ENCODE measurements at places on chromosomes 4 and X. TPM values are rescaled to one million over a fixed set of nuclear protein-coding genes. Genes with fewer than 3 reads are reported as not detected.

- no peaks in the 10 kb centered on the region for H3K4me1 ChIP-seq
- no peak for DNase-seq
- no peaks in the 10 kb centered on the region for H3K27me3 ChIP-seq
- no peak overlapping the region for H3K27ac ChIP-seq
- H3K36me3 ChIP-seq, result no peaks in the 10 kb centered on the region
Observed at GRCh38 chr4:152479428-152480026, 56.4 kb downstream of the FBXW7 start.

- H3K36me3 ChIP-seq, result no peaks in the 10 kb centered on the region
- no peak overlapping the region for H3K27ac ChIP-seq
- H3K27me3 ChIP-seq, result peaks cover 3% of the 10 kb centered on the region
- no peaks in the 10 kb centered on the region for H3K4me1 ChIP-seq
Observed at GRCh38 chr4:47032405-47033106, 1.2 kb downstream of the GABRB1 start.

- no peaks in the 10 kb centered on the region for H3K36me3 ChIP-seq
- no peaks in the 10 kb centered on the region for H3K4me1 ChIP-seq
- H3K27me3 ChIP-seq, result no peaks in the 10 kb centered on the region
- no peak overlapping the region for H3K27ac ChIP-seq
- H3K4me3 ChIP-seq, result no peak overlapping the region
- DNase-seq, result no peak
Observed at GRCh38 chr4:186051096-186051495, 17.9 kb upstream of the TLR3 start.

DNA sequence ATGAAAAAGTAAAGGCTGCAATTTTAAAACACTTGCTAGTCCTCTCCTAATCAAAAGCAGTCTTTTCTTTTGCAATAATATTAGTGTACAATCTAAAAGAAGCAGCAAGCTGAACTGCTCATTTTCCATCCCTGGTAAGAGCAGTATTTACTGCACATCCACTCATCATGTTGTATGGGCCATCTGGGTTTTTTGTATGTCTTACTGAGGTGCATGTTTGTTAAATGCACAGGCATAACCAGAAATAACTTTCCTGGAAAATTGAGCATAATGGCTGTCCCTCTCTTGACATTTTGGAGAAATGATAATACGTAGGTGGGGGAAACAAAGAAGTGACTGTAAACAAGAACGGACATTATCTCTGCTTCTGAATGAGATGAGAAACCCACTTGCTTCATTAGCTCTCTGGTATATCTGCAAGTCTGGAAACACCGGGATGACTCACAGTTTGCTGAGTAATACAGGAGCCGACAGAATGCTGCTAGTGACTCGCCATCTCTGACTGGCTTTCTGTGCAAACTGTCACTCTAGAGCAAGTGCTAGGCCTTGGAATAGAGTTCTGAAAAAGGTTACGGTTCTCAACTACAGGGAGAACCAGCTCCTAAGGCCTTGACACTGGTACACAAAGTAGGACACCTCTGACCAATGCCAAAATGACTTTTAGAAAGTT lies 85.7 kb upstream of the MTM1 start:
- peaks cover 10% of the 10 kb centered on the region for H3K4me1 ChIP-seq
- peak; percentile 23 for DNase-seq
- H3K4me3 ChIP-seq, result no peak overlapping the region
- no peaks in the 10 kb centered on the region for H3K27me3 ChIP-seq

DNA sequence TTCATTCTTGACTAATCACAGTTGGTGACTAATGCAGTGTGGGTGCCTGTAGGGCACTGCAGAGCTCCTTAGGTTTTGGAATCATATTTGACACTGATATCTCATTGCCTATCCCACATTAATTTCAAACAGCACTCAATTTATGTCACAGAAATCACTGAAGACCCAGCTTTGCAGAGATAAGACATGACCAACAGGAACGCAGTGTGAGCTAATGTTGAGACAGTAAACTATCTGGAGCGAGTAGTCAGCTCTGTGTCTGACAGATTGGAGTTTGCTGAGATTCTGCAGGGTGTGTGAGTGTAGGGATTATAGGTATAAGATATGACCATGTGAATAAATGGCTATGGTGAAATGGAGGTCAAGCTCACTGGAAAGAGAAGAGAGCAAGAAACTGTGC lies 1586.1 kb upstream of the AGA start:
- no peaks in the 10 kb centered on the region for H3K36me3 ChIP-seq
- no peaks in the 10 kb centered on the region for H3K27me3 ChIP-seq
- no peaks in the 10 kb centered on the region for H3K4me1 ChIP-seq
- H3K27ac ChIP-seq, result no peak overlapping the region
- no peak for DNase-seq

GRCh38 chr4:828641-829271 lies 2.8 kb upstream of the CPLX1 start:
- H3K27me3 ChIP-seq, result peaks cover 16% of the 10 kb centered on the region
- no peak overlapping the region for H3K4me3 ChIP-seq
- no peak for DNase-seq
- no peaks in the 10 kb centered on the region for H3K36me3 ChIP-seq
- H3K27ac ChIP-seq, result no peak overlapping the region

DNA sequence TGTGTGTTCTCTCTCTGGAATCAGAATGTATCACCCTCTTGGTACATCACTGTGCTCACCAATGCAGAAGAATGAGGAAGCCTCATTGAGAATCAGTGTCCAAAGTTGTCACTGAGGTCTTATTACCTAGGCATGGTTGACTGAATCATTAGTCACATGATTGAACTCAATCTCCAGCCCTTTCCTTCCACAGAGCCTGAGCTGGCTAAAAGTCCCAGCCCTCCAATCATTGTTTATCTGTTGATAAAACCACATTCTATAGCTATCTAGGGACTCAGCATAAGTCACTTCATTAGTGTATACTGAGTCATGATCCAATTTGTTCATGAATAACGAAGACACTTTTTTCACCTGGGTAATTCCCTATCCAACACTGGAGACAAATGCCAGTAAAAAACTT lies 396.8 kb downstream of the TRAM1L1 start:
- H3K4me1 ChIP-seq, result no peaks in the 10 kb centered on the region
- no peaks in the 10 kb centered on the region for H3K27me3 ChIP-seq
- H3K36me3 ChIP-seq, result no peaks in the 10 kb centered on the region
- no peak overlapping the region for H3K4me3 ChIP-seq
- no peak overlapping the region for H3K27ac ChIP-seq
- DNase-seq, result no peak

DNA sequence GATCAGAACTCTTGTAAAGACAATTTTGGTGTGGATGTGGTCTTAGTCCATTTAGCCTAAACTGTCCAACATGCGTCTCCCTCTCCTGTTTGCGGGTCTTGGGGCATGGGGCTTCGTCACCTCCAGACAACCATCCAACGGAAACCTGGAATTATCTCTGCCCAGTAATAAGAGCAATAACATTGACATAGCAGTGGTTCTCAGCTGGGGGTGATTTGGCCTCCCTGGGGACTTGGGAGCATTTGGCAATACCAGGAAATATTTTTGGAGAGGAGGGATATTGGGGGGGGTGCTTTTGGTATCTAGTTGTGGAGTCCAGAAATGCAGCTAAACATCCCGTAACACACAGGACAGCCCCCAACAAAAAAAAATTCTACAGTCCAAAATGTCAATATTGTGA lies 47.2 kb downstream of the SEL1L3 start:
- peaks cover 7% of the 10 kb centered on the region for H3K36me3 ChIP-seq
- DNase-seq, result no peak
- peak overlapping the region; percentile 96 for H3K27ac ChIP-seq
- no peaks in the 10 kb centered on the region for H3K27me3 ChIP-seq
- H3K4me1 ChIP-seq, result peaks cover 77% of the 10 kb centered on the region

DNA sequence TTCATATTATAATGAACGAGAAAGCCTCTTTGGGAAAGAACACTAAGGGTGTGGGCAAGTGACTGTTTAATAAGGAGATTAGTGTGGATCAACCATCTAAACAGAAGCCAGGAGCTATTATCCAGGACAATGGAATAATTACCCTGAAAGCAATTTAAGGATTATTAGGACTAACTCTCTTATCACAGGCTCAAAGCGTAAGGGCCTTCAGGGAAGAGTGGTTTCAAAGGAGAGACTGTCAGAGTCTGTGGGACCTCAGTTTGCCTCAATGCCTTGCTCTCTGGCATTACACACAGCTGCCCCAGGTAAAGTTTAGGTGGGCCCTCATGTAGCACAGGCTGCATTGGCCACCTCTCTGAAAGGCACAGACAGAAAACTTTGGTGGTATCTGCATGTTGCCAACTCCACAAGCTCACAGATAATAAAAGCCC lies 717.2 kb upstream of the ADGRL3 start:
- no peaks in the 10 kb centered on the region for H3K36me3 ChIP-seq
- H3K27ac ChIP-seq, result no peak overlapping the region
- H3K27me3 ChIP-seq, result no peaks in the 10 kb centered on the region
- DNase-seq, result no peak
- no peaks in the 10 kb centered on the region for H3K4me1 ChIP-seq

DNA sequence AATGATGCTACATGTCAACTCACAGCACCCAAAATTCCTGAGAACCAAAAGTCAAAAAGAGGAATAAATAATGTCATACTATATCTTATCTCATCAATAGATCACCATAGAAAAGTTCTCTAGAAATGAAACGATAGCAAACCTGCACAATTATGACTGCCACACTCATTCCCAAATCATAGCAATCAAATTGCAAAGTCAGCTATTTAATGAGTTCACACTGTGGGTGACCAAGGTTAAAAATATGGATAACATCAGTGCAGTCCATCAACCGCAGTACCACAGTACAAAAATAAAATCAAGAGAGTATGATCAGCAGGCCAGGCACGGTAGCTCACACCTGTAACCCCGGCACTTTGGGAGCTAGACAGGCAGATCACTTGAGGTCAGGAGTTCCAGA lies 62.3 kb downstream of the ATRX start:
- H3K4me3 ChIP-seq, result no peak overlapping the region
- H3K4me1 ChIP-seq, result no peaks in the 10 kb centered on the region
- H3K27me3 ChIP-seq, result no peaks in the 10 kb centered on the region
- no peak overlapping the region for H3K27ac ChIP-seq

GRCh38 chr4:26044524-26044923 lies 130.5 kb downstream of the SMIM20 start:
- H3K27me3 ChIP-seq, result no peaks in the 10 kb centered on the region
- H3K27ac ChIP-seq, result no peak overlapping the region
- no peak overlapping the region for H3K4me3 ChIP-seq
- H3K4me1 ChIP-seq, result peaks cover 3% of the 10 kb centered on the region

GRCh38 chrX:135497736-135498135 lies 22.7 kb upstream of the INTS6L start:
- no peaks in the 10 kb centered on the region for H3K36me3 ChIP-seq
- H3K4me1 ChIP-seq, result no peaks in the 10 kb centered on the region
- no peak overlapping the region for H3K4me3 ChIP-seq
- no peak overlapping the region for H3K27ac ChIP-seq

GRCh38 chrX:109812236-109812635 lies 79.2 kb upstream of the ACSL4 start:
- no peak overlapping the region for H3K4me3 ChIP-seq
- DNase-seq, result no peak
- no peaks in the 10 kb centered on the region for H3K36me3 ChIP-seq
- H3K27ac ChIP-seq, result no peak overlapping the region
- H3K27me3 ChIP-seq, result no peaks in the 10 kb centered on the region
- no peaks in the 10 kb centered on the region for H3K4me1 ChIP-seq

GRCh38 chr4:64614276-64614675 lies 205.0 kb upstream of the TECRL start:
- no peaks in the 10 kb centered on the region for H3K4me1 ChIP-seq
- H3K4me3 ChIP-seq, result no peak overlapping the region
- no peaks in the 10 kb centered on the region for H3K36me3 ChIP-seq
- no peak overlapping the region for H3K27ac ChIP-seq

- H3K36me3 ChIP-seq, result no peaks in the 10 kb centered on the region
- H3K4me1 ChIP-seq, result no peaks in the 10 kb centered on the region
- H3K27me3 ChIP-seq, result no peaks in the 10 kb centered on the region
- no peak overlapping the region for H3K4me3 ChIP-seq
- no peak for DNase-seq
- H3K27ac ChIP-seq, result no peak overlapping the region
Observed at GRCh38 chrX:136047969-136048368, 62.7 kb downstream of the SLC9A6 start.

DNA sequence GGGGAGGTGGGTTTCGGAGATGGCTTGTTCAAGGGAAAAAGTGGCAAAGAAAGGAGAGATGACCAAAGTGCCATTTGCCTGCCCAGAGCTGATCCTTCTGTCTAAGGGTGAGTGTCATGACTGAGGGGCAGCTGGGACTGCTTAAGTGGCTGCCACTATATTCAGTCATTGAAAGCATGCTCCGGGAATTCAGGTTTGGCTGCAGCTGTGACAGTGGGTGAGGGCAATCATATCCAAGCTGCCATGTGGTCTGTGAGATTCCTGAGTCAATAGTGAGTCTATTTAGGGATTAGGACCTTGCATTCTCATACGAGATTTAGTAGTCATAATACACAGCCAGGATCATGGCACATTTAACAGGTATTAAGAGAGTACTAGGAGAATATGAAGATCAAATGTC lies 138.8 kb upstream of the BANK1 start:
- no peak for DNase-seq
- H3K36me3 ChIP-seq, result no peaks in the 10 kb centered on the region
- H3K27me3 ChIP-seq, result no peaks in the 10 kb centered on the region
- no peak overlapping the region for H3K27ac ChIP-seq
- no peak overlapping the region for H3K4me3 ChIP-seq

The ZCCHC12 gene
- not detected for total RNA-seq

The DTHD1 gene
- total RNA-seq, result not detected

The EFHC2 gene
- not detected for total RNA-seq

The BTK gene
- not detected for total RNA-seq

The ERAS gene
- total RNA-seq, result not detected

All from SJSA1 (cell line).